ENCODE measurements at places on chromosomes 5 and 9.
A peak's percentile ranks its signal among the peaks of the same experiment; 100 is the strongest.

- no peak for DNase-seq
These were observed 583.6 kb downstream of the TMEM38B start for GRCh38 chr9:106277966-106278365.

GRCh38 chr5:56962286-56962685 is 10.4 kb upstream of the MIER3 start:
- DNase-seq, result no peak

DNA sequence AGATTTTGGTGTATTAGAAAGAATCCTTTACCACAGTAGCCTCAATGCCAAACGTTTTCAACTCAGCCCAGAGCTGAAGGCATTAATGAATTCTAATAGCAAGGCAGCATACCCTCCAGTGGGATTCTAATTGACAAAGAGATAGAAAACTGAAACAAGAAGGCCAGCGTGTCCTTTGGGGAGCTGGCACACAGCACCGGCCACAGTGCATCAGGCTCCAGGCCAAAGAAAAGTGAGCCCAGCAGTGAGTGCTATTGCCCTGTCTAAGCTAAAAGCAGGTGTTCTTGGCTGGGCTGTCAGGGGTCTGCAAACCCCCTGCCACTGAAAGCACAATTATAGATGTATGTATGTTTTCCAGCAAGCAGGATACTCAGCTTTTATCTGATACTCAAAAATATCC is 40.4 kb downstream of the PPIC start:
- no peak for DNase-seq

- no peak for DNase-seq
These were observed at the start of gene CARD19 for GRCh38 chr9:93096131-93096802. Gene CARD19, plus strand, starts transcription at chr9:93096217. Its CDS starts 129 bp downstream, at chr9:93096346.

GRCh38 chr5:97074859-97075489 is 67.4 kb downstream of the LIX1 start:
- DNase-seq, result no peak

GRCh38 chr5:163303718-163304117 is 133.7 kb upstream of the CCNG1 start:
- DNase-seq, result no peak

DNA sequence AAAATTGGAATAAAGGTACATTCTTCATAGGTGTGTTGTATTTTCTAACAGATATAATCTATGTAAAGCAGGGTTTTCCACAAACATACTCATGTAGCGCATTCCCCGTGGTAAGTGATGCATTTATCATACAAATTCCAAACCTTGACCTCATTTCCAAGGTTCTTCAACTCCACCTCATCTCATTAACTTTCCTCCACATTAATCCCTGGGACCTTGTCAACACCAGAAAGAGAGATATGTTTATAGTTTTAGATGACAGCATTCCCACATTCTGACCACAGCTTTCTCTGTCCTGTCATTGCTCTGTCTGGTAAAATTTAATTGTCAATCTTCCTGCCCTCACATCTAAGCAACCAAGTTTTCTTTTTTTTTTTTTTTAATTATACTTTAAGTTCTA is 415.1 kb downstream of the TMEM161B start:
- DNase-seq, result no peak

DNA sequence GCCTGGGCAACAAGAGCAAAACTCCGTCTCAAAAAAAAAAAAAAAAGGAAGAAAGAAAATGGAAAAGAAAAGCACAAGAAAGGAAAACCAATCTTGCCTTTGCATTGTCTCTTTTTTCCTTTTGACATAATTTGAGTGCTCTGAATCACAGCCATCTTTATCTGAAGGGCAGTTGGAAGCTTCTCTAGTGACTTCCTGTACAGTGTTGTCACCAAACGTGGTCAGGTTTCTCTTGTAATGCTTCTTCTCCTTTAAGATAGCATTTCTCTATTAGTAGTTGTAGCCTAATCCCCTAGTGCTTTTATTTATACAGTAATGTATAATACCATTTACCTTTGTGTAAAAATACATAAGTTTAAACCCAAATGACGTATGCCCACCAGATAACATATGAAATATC is 18.1 kb downstream of the PRKACG start:
- no peak for DNase-seq

DNA sequence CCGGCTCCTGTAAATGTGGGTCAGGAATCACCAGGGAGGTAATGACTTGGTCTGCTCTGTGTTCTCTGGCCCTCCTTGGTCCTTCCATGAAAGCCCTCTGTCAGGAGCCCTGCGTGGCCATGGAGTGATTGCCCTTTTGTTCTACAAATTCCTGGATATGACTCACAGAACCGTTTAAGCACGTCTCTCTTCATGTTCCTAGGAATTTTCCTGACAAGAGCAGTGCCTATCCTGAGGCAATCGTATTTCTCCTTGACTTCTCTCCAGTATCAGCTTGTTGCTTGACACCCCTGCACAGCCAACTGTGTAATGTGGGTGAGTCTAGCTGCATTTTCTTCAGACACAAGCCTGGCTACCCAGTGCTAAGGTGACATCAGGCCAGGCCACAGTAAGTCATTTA is 274.3 kb upstream of the ZNF462 start:
- DNase-seq, result no peak

DNA sequence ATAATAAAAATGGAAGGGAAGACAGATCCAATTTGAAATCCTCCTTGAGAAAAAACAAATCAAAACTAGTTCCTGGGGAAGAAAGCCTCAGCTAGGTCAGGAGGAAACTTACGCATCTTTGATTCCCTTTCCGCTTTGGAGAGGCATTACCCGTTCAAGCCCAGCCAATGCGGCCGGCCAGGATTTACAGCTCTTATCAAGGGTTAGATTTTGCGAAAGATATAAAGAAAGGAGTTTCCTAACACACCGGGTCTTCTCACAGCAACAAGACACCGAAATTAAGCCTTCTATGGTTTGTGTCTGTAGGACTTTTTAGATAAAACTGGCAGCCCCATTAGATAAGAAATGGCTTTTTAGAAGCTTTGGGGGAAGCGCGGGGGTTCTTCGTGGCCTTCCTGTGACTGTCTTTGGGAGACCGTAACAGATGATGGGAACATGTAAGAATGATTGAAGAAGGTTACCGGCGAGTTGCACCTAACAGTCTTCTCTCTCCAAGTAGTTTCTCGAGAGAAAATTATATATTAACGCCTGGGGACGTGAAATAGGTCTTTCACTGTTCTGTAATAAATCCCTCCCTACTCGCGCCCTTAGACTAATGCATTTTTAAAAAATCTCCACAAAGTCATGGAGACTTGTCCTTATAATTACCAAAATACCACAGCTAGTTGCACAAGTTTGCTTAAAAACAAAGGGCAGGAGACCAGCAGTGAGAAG is 1.3 kb upstream of the ISL1 start:
- DNase-seq, result no peak

DNA sequence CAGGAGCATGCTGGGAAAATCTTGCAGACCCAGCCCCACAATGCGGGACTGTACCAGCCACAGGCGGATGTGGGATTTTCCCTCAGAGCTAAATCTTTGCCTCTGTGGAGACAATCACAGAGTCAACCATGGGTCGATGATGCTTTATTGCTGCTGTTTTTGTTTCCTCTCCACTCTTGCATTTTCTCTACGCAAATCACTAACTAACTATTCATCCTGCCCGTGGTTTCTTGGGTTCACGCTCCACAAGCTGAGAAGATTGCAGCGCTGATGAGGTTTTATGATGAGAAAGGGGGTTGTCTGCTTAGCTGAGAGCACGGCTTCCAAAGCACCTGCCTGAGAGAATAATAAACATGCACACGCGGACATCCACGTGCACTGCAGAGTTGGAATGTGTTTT is 500.2 kb upstream of the ADAMTS16 start:
- no peak for DNase-seq

DNA sequence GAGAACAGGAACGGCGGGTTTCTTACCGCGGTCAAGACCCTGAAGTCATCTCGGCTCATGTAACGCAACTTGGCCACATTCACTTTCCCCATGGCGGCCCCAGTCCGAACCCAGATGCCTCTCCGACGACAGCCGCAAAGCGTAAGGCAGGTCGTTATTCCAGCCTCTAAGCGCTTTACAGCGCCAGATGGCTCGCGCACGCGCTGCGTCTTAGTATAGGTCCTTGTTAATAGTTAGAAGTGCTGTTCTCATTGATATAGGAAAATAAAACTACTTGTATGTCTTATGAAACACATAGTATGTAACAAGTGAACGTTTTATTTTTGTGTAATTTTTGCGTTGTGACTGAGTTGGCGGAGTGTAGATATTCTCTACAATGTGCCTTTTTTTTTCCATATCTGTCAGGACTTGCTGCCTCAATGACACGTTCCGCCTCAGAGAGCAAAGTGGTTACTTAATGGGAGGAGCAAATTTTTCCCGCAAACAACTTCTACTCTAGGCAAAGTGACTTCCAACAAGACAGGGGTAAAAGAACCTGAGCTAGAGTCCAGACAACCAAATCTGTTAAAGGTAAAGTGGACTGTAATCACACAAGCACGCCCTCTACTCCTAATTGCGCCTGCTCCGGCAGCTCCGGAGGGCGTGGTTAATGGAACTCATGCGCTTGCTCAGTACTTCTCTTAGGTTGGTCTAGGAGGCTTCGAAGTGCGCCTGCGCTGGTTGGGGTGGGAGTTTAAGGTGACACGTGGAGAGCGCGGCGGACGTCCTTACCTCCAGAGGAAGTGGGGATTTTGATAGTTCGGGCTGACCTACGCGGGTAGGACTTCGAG is at the start of gene RIOK2:
Gene RIOK2, minus strand, starts transcription at position 148 of the 830 bp plus-strand sequence. Its CDS starts 56 bp downstream, at position 92.
- DNase-seq, result peak; percentile 92

GRCh38 chr9:101738566-101739183 is at the start of gene GRIN3A:
Gene GRIN3A, minus strand, starts transcription at chr9:101738647. Its CDS starts 668 bp downstream, at chr9:101737979.
- no peak for DNase-seq

DNA sequence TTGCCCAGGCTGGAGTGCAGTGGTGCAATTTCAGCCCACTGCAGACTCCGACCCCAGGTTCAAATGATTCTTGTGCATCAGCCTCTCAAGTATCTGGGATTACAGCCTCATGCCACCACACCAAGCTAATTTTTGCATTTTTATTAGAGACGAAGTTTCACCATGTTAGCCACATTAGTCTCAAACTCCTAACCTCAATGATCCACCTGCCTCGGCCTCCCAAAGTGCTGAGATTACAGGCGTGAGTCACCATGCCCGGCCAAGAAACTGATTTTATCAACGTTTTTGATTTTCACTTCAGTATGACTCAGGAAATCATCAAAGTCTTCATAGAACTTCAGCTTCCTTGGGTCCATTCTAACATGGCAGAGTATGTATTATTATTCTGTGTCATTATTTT is 125.4 kb downstream of the GABRG2 start:
- no peak for DNase-seq

DNA sequence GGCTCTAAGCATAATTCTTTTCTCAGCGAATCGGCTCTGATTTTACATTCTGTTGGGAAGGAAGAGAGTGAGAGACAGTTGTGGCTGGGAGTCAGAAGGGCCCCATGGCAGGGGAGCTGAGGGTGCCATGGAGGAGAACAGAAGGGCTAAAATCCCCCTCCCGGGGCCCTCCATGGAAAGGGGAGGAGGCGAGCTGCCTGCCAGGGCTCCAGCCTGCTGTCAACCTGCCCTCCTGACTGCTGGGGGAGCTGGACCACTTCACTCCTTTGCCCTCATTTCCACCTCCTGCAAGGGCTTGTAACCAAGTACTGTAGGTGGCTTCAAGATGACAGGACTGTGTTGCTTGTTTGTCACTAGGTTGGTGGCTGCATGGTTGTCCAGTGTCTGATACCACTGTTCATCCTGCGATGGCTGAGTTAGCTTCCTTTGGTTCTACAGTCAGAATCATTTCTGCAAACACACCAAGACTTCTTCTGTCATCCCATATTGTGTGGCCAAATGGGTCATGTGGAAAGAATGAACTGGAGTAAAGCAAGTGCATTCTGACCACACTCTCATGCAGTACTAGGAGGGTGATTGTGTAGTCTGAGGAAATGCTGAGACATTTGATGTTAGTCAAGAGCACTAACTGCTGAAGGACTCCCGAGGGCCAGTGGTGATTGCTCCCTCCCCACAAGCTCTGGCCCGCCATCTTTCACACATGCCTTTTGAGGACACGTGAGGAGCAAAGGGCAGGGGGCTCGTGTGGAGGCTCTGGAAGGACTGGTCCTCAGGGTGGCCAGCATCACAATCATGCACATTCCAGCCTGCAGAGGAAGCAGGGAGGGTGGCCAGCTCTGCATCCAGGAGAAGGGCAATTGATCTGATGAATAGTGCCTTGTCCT is 307.2 kb downstream of the GADD45G start:
- no peak for DNase-seq

DNA sequence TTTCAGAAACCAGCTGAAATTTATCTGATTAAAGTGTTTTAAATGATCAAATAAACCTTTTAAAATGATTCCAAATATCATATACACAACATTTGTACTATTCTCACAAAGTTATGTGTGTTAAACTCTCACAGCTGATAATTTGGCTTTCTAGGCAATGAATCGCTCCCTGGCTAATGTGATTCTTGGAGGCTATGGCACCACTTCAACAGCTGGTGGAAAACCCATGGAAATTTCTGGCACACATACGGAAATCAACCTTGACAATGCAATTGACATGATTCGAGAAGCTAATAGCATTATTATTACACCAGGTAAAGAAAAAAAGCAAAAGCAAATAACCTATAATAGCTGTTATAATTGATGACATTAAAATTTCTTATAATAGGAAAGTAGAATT is 72.4 kb downstream of the NNT start:
- DNase-seq, result no peak

DNA sequence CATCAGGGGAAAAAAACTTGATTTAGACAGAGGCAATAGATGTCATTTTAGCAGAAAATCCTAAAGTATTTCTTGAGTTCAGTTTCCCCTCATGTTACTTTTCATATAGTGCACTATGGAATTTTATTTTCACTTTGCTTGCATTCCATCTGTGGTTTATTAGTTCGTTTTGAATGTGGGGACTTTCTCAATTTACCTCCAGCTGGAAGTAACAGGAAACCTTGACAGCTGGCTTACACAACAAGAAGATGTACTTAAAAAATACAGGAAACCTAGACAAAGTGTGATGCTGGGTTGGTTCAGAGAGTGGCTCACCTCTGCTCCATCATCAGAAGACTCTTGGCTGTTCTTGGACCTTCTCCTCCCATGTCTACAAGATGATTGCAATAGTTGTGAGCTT is 567.0 kb downstream of the CETN3 start:
- no peak for DNase-seq

- no peak for DNase-seq
These were observed 180.5 kb downstream of the CEMIP2 start for GRCh38 chr9:71587576-71588362.

- DNase-seq, result no peak
These were observed 10.9 kb upstream of the HDHD3 start for GRCh38 chr9:113387560-113388230.

DNA sequence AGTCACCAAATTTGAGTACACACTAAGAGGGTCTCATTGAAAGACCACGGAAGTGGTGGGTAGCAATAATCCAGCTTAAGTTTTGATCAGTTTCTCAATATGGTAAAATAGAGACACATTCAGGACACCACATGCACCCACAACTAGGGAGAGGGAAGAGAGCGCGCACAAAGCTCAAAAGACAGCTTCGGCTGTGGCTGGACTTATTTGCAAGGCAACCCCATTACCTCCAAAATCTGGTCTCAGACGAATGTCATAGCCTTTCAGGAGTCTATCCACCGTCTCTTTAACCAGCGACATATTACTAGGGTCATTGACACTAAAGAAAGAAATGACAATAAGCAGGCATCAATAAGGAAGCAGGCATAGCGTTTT is 443 bp downstream of the GABRB2 start:
- no peak for DNase-seq

GRCh38 chr5:93359296-93359959 is 221.6 kb downstream of the NR2F1-AS1 start:
- DNase-seq, result peak; percentile 45
